ENCODE measurements at places on chromosomes 12 and 14. TPM values are rescaled to one million over a fixed set of nuclear protein-coding genes. Genes with fewer than 3 reads are reported as not detected.

DNA sequence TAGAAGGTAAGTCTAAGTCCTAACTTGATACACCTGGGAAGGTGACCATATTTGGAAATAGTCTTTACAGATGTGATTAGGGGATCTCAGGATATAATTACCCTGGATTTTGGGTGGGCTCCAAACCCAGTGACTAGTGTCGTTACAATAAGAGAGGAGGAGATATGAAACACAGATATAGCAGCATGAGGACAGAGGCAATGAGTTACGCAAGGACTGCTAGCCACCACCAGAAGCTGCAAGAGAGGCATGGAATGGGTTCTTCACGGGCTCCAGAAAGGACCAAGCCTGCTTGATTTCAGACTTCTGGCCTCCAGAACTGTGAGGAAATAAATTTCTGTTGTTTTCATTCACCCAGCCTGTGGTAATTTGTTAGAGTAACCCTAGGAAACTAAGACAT lies 28.6 kb downstream of the FGFR1OP2 start:
- H3K27me3 ChIP-seq = no peaks in the 10 kb centered on the region
- H3K4me3 ChIP-seq = no peak overlapping the region
- DNase-seq = no peak
- H3K27ac ChIP-seq = no peak overlapping the region

DNA sequence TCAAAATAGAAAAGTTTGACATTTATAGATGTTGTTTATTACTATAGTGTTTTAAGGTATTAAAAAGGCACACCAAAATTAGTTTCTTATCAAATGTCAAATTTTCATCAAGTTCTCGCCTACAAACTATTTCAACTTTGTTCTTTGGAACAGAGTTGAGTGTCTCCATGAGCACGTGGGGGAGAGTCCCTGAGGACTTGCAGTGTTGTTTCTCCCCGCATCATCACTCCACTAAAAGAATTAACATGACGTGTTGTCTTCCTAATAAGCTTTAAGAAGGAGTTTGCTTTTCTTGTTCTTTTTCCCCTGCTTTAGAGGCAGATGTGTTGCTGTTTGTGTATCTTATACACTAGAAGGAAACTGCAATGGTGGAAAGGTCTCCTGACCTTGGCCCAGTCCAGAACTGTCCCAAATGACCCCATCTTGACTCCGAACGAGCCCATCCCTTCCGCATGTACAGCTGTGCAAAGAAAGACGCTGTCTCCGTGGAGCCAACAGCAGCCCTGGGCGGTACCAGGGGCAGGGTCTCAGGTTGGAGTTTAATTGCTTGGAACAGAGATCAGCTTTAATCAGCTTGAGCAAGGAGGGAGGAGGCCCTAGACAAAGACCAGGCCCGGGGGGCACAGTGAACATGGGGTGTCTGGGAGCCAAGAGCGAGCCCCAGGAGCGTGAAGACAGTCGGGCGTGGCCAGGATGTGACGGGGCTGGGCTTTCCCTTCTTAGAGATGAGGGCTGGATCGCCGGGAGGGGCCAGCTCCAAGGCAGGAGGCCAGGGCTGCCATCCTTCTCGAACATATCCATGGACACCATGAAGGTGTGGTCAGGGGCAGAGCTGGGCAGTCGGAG lies 215.4 kb upstream of the RTL1 start:
- H3K27me3 ChIP-seq = no peaks in the 10 kb centered on the region
- no peak overlapping the region for H3K27ac ChIP-seq
- no peaks in the 10 kb centered on the region for H3K4me1 ChIP-seq
- no peaks in the 10 kb centered on the region for H3K36me3 ChIP-seq
- H3K4me3 ChIP-seq = no peak overlapping the region

GRCh38 chr14:59004012-59004411 lies 184.5 kb upstream of the DAAM1 start:
- no peaks in the 10 kb centered on the region for H3K4me1 ChIP-seq
- no peaks in the 10 kb centered on the region for H3K36me3 ChIP-seq
- H3K27ac ChIP-seq = no peak overlapping the region

DNA sequence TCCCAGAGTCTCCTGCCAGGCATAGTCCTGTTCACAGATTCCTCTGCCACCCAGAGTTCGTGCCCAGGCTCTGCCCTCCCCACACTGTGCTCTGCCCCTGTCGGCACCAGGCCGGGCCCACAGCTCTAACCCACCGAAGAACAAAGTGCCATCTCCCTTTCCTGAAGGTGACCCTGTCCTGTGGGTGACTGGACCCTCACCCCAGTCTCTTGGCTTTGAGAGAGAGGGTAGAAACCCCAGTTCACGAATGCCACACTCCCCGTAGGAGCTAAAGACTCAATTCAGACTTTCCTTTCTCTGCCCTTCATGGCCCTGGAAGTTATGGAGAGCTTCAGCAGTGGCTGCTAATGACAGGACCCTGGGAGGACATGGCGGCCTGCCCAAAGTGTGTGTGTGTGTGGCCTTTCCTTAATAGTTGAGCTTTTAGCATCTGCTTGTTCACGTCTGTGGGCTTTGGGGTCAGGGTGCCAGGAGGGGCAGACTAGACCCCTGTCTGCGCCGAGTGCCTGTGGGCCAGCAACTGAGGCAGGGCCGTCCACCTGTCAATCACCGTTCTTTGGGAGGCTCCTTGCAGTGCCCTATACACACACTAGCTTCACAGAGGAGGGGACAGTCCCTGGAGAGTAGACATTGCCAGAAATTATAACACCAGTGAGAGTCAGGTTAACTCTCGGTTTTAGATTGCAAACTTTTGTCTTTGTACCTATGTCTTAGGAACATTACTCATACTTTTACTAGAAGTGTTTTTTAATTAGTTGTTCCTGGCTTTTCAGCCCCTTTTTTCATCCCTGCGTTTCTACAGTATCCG lies 84.6 kb upstream of the DYNC1H1 start:
- no peak for DNase-seq
- no peak overlapping the region for H3K4me3 ChIP-seq
- H3K27me3 ChIP-seq = no peaks in the 10 kb centered on the region
- H3K4me1 ChIP-seq = peaks cover 17% of the 10 kb centered on the region
- H3K27ac ChIP-seq = no peak overlapping the region

HOXC5 gene
- not detected for total RNA-seq

SYT10 gene
- total RNA-seq = not detected

DNA sequence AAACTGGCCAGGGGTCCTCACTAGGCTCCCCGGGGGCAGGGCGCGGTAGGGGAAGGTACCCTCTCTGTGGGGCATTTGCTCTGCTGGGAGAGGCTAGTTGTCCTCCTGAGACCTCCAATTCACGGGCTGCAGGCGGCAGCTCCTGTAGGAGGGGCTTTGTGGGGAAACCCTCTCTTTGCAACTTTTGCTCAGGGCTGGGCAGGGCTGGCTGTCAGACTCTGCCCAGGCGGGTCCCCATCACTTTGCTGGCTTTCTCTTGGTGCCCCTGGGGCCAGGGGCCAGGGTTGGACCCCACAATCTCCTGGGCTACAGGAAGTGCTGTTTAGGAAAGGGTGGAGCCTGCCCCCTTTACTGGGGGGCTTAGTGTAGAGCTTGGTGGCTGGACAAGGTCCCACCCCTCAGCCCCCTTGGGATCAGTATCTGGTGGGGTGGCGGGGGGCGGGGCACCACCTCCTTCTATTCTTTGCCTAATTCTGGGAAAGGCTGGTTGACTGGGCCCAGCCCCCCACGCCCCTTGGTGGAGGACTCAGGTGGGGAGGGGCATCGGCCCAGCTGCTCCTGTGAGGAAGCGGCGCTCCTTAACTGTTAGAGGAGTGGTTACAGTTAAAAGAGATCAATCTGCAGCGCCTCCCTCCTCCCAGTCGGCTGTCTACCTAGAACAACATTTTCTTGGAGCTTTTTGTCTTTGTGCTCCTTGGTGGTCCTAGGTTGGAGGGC lies 918.7 kb downstream of the AACS start:
- no peak overlapping the region for H3K4me3 ChIP-seq
- no peak overlapping the region for H3K27ac ChIP-seq
- no peaks in the 10 kb centered on the region for H3K4me1 ChIP-seq
- H3K36me3 ChIP-seq = no peaks in the 10 kb centered on the region
- no peak for DNase-seq

- H3K4me1 ChIP-seq = no peaks in the 10 kb centered on the region
- H3K27ac ChIP-seq = no peak overlapping the region
- no peak overlapping the region for H3K4me3 ChIP-seq
These were observed 9.3 kb upstream of the SSTR1 start for GRCh38 chr14:38198425-38198824.

- peak overlapping the region; percentile 28 for H3K27ac ChIP-seq
- H3K27me3 ChIP-seq = no peaks in the 10 kb centered on the region
- H3K4me3 ChIP-seq = no peak overlapping the region
- H3K4me1 ChIP-seq = peaks cover 20% of the 10 kb centered on the region
These were observed 232.0 kb downstream of the BTG1 start for GRCh38 chr12:91913651-91914050.

NIN gene
- 33.8 TPM for total RNA-seq

- no peak overlapping the region for H3K27ac ChIP-seq
- H3K36me3 ChIP-seq = no peaks in the 10 kb centered on the region
- H3K4me1 ChIP-seq = no peaks in the 10 kb centered on the region
- no peak overlapping the region for H3K4me3 ChIP-seq
- no peaks in the 10 kb centered on the region for H3K27me3 ChIP-seq
- DNase-seq = peak; percentile 74
These were observed 9.3 kb downstream of the PGF start for GRCh38 chr14:74945852-74946658.

DNA sequence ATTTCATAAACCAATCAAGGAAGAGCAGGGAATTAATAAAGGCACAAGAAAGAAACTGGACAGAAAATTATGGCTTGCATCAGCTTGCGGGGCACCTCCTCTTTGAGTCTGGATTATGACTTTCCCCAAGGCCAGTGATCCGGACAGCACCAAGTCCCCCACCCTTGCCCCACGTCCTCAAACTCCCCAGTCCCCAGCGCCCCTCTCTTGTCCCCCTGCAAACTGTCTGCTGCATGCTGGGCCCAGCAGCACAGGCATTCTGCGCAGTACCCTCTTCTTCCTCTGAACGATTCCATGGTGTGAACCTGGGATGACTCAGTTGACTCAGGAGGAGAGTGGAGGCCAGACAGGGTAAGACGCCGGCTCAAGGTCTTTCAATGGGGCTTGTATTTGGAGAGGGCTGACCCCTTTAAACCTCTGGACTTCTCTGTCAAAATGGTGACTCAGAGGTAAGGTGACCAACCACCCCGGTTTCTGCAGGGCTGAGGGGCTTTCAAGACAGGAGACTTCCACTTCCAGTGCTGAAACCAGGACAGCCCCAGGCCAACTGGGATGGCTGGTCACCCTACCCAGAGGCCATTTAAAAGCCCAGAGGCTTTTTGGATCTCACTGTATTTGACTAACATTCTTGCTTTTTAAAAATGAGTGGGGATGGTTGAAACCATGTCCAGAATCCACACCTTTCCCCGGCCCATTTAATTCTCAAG lies 13.5 kb downstream of the C14orf132 start:
- H3K36me3 ChIP-seq = no peaks in the 10 kb centered on the region
- H3K27me3 ChIP-seq = no peaks in the 10 kb centered on the region
- DNase-seq = no peak

Data from SJSA1 (cell line).